EL (cell line): ENCODE measurements at places on chromosomes 2 and 18.

DNA sequence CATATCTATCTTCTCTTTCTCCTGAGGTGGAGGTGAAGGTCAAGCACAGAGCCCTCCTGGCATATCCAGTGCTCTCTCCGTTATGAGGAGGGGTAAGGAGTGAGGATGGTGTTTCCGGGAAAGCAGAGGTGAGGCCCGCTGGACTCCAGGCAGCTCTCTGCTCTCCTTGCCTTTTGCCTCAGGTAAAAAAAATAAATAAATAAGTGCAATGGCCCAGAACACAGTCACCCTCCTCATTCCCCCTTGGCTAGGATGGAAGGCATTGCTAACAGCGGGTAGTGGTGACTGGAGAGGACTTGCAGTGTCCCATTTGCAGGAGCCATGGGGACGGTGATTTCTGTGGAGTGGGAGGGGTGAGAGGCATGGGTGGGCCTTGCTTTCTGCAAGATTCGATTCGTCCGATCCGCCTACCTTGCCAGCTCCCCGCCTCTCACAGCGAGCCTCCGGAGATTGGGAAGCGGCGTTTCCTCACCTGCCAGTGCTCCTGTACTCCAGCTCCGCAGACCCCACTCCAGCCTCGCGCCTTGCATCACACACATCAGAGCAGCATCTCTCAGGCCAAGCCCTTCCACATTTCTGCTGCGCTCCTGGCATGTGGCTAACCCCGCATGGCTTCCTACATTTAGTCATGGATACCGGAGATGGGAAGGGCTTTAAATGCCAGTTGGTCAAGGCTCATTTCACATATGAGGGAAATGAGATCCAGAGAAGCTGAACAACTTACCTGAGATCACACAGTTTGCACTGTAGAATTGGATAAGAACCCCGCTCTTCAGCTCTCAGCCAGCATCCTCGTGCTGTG lies 155.2 kb downstream of the VAPA start:
- no peak for DNase-seq

GRCh38 chr2:127103243-127104165 lies 3.5 kb downstream of the BIN1 start:
- DNase-seq, result no peak

- no peak for DNase-seq
Observed at GRCh38 chr2:97656129-97656755, 7.6 kb downstream of the ACTR1B start.

DNA sequence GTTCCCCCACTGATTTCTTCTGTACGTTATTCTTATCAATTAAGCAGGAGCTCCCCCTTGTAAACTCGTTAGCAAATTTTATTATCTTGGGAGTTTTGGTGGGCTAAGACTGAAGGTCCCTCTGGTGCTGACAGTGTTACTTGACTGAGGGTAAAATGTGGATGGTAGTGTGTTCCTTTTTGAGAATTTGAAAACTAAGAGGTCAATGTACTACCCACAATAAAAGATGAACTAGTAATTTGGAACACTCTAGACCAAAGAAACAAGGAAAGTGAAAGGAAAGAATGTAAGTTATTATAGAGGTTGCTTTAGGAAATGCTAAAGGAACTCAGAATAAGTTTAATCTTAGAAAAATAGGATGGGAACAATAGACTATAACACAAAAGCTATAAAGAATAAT lies 35.1 kb downstream of the YWHAQ start:
- DNase-seq, result no peak

DNA sequence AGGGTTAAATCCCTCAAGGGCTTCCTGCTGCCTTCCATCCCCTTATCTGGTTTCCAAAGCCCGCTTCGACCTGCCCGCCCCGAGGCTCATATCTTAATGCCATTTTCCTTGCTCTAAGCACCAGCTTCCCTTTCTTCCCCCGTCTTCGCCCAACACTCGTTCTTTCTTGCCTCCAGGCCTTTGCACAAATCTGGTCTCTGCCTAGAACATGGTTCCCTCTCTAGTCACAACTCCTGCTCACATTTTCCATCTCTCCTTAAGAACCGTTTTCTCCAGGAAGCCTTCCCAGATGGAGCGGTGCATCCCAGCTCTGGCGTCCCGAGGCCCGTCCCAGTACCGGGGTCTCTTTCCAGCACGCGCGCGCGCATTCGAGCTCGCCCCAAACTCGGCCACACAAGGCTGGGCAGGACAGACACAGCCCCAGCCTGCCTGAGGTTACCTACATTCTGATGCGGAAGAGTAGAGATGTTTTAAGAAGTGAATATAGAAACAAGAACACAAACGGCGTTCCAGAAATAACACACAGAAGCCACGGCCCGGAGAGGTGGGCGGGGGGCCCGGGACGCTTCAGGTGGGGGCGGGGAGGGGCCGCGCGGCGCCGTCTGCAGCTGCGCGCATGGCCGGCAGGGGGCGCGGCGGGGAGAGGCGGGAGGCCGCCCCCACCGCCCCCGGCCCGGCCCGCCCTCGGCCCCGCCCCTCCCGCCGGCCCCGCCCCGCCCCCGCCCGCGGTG lies at the start of gene DGKD:
Gene DGKD, plus strand, starts transcription at position 726 of the 731 bp plus-strand sequence. CDS start 25 bp downstream, outside the sequence.
- peak; percentile 40 for DNase-seq

DNA sequence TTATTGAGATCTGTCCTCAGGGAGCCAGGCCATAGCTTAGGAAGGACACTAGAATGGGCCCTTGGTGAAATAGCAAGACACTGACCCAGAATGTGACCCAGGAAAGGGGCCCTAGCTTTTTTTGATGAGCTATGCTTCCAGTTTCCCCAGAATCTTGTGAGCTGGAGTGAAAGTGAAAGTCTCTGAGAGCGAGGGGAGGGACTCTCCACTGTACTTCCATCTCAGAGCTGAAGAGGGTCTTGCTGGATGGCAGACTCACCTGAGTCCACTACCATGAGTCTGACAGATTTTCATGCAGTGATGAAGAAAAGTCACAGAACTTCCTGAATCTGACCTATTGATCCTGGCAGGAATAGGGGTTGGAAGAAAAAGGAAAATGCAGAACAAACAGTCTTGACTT lies 3.1 kb downstream of the ARHGAP25 start:
- DNase-seq, result no peak
